ENCODE measurements at places on chromosomes 16 and 17. TPM values are rescaled to one million over a fixed set of nuclear protein-coding genes. Genes with fewer than 3 reads are reported as not detected.

SEC14L5 gene
- not detected for total RNA-seq

NUDT21 gene
- total RNA-seq, result 102 TPM

CCL13 gene
- not detected for total RNA-seq

GNG13 gene
- total RNA-seq, result not detected

NOTUM gene
- total RNA-seq, result not detected

EPOP gene
- 1.5 TPM for total RNA-seq

MT1H gene
- total RNA-seq, result not detected

CLDN9 gene
- total RNA-seq, result not detected

CASKIN2 gene
- 7.0 TPM for total RNA-seq

CD300LB gene
- not detected for total RNA-seq

KRT20 gene
- not detected for total RNA-seq

ABCC11 gene
- not detected for total RNA-seq

PPY gene
- not detected for total RNA-seq

EXOC3L1 gene
- 29.9 TPM for total RNA-seq

ATP1B2 gene
- not detected for total RNA-seq

C1QTNF8 gene
- total RNA-seq, result not detected

ALOXE3 gene
- total RNA-seq, result under 0.01 TPM

CPD gene
- total RNA-seq, result 70.2 TPM

CLEC3A gene
- not detected for total RNA-seq

FA2H gene
- total RNA-seq, result not detected
